CD4-positive, alpha-beta T cell treated with Interleukin-4 for 4 hours (primary cell): ENCODE measurements at places on chromosomes 7 and 10.

- no peak for DNase-seq
Measured at GRCh38 chr10:119129721-119130120, 25.8 kb downstream of the DENND10 start.

GRCh38 chr7:336810-337566, 47.0 kb downstream of the FOXL3 start:
- no peak for DNase-seq

GRCh38 chr7:88184848-88185304, 35.0 kb downstream of the SRI start:
- no peak for DNase-seq

DNA sequence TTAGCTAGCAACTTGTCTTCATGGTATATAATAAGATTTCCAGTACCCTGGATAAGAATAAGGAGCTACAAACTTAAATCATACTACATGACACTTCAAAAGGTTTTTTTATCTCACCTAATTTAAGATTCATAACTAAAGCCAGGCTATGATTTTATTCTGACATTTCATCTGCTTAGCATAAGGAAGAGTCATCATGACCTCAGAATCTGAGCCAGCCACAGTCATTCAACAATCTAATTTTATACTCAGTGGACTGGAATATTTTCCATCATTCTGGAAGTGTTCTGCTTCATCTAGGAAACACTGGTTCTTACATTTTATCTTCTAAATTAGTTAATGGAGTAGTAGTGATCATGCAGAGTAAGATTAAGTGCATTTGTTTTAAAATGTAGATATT, 102.1 kb upstream of the KCND2 start:
- DNase-seq, result no peak

- peak; percentile 77 for DNase-seq
Measured at GRCh38 chr10:14653271-14654161, 121.2 kb downstream of the FAM107B start.

DNA sequence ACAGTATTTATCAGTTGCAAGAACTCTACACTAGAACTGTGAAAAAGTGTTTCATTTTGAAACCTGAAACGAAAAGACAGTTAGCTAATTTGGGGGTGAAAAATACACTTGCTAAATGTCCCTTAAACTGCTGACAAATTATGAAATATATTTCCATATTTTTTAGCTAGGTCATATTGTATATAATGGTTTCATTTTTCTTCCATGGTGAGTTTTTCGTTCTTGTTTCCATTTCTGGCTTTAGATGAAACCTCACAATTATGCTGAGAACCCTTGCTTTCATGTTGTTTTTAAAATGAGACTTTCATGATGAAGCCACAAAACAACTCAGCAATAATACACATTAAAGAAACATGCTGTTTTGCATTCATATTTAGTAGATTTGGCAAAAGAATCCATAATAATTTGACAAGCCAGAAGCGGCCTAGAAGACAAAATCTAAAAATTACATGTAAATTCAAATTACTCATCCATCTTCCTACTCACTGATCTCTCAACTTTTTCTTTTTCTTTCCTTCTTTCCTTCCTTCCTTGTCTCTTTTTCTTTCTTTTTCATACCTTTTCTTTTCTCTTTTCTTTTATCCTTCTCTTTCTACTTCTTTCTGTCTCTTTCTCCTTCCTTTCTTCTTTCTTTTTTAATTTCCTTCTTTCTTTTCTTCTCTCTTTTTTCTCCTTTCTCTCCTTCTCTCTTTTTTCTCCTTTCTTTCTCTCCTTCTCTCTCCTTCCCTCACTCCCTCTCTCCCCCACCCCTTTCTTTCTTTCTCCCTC, 46.5 kb upstream of the ITGB8 start:
- no peak for DNase-seq
